ENCODE measurements at places on chromosomes 3 and 15. TPM values are rescaled to one million over a fixed set of nuclear protein-coding genes. Genes with fewer than 3 reads are reported as not detected.

- H3K36me3 ChIP-seq: no peaks in the 10 kb centered on the region
- H3K27me3 ChIP-seq: peaks cover 3% of the 10 kb centered on the region
- DNase-seq: no peak
- H3K4me1 ChIP-seq: no peaks in the 10 kb centered on the region
- no peak overlapping the region for H3K27ac ChIP-seq
Measured at GRCh38 chr3:183478501-183478900, 50.1 kb upstream of the MCF2L2 start.

GRCh38 chr15:28873585-28874190 is 12.1 kb upstream of the APBA2 start:
- H3K27me3 ChIP-seq: no peaks in the 10 kb centered on the region
- DNase-seq: no peak
- no peaks in the 10 kb centered on the region for H3K36me3 ChIP-seq
- H3K4me3 ChIP-seq: no peak overlapping the region

GRCh38 chr3:125107861-125108567 is 52.2 kb upstream of the HEG1 start:
- peak overlapping the region; percentile 78 for H3K27ac ChIP-seq
- no peak overlapping the region for H3K4me3 ChIP-seq
- DNase-seq: peak; percentile 93

GRCh38 chr3:15264486-15264885 is 58.4 kb downstream of the CAPN7 start:
- H3K4me3 ChIP-seq: no peak overlapping the region
- no peaks in the 10 kb centered on the region for H3K27me3 ChIP-seq
- H3K27ac ChIP-seq: no peak overlapping the region
- H3K4me1 ChIP-seq: no peaks in the 10 kb centered on the region

DNA sequence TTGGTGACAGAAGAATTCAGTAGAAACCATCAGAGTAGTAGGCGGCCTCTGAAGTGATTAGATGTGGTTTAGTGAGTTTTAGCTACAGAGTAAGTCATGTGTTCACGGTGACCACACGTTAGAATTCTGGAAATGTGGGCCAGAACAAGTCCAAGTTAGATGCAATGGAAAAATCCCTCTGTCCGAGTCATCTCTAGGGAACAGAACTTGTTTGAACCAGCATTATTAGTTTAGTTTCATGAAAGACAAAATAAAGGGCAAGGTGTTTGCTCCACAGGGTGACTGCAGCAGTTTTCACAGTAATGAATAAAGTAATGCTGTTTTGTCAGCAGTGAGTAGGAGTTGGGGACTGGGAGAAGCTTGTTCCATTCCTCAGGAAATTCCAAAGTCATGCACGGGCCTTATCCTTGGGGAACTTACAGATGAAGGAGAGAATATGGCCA is 100.2 kb downstream of the CGNL1 start:
- no peaks in the 10 kb centered on the region for H3K36me3 ChIP-seq
- H3K4me3 ChIP-seq: no peak overlapping the region
- H3K27ac ChIP-seq: no peak overlapping the region

- no peaks in the 10 kb centered on the region for H3K36me3 ChIP-seq
- no peaks in the 10 kb centered on the region for H3K4me1 ChIP-seq
- no peak for DNase-seq
- H3K27me3 ChIP-seq: peaks cover 14% of the 10 kb centered on the region
- no peak overlapping the region for H3K27ac ChIP-seq
- H3K4me3 ChIP-seq: no peak overlapping the region
Measured at GRCh38 chr15:38427380-38427779, 26.5 kb upstream of the FAM98B start.

The C2CD4A gene
- total RNA-seq: not detected

The TUSC7 gene
- total RNA-seq: not detected
